Astrocyte (in vitro differentiated cells and primary cell): ENCODE measurements at places on chromosomes 2 and 18.

DNA sequence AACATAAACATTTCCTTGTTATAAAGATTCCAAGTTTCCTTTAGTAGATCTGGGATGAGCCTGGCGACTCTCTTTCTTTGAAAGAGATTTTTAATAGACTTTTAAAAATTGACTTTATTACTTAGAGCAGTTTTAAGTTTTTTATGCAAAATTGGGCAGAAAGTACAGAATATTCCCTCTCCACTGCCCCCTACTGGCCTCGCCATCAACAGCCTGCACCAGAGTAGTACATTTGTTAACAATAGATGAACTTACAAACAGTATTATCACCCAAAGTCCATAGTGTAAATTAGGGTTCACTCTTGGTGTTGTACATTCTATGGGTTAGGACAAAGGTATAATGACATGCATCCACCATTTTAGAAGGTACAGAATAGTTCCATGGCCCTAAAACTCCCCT is 3.9 kb downstream of the MAP3K19 start:
- no peak for DNase-seq

GRCh38 chr2:40450066-40450795 is 1.7 kb downstream of the SLC8A1 start:
- DNase-seq: peak; percentile 56

DNA sequence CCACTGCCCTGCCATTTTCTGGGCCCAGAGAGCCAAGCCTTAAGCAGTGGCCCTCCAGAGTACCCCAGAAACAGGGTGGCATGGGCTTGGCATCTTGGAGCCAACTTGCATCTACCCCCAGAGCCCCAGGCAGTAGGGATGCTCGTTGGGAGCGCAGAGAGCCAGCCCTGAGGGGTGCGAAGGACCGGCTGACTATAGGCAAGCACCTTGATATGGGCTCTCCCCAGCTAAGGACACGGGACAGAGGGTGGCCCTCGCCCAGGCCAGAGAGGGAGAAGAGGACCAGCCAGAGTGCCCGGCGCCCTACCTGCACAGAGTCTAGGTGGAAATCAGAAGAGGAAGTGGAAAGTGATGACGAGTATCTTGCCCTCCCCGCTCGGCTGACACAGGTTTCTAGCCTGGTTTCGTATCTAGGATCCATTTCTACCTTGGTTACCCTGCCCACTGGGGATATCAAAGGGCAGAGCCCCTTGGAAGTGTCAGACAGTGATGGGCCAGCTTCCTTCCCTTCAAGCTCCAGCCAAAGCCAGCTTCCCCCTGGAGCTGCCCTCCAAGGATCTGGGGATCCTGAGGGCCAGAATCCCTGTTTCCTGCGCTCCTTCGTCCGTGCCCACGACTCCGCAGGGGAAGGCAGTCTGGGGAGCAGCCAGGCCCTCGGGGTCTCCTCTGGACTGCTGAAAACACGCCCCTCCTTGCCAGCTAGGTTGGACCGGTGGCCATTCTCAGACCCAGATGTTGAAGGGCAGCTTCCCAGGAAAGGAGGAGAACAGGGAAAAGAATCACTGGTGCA is 16.2 kb downstream of the CEP68 start:
- no peak for DNase-seq

DNA sequence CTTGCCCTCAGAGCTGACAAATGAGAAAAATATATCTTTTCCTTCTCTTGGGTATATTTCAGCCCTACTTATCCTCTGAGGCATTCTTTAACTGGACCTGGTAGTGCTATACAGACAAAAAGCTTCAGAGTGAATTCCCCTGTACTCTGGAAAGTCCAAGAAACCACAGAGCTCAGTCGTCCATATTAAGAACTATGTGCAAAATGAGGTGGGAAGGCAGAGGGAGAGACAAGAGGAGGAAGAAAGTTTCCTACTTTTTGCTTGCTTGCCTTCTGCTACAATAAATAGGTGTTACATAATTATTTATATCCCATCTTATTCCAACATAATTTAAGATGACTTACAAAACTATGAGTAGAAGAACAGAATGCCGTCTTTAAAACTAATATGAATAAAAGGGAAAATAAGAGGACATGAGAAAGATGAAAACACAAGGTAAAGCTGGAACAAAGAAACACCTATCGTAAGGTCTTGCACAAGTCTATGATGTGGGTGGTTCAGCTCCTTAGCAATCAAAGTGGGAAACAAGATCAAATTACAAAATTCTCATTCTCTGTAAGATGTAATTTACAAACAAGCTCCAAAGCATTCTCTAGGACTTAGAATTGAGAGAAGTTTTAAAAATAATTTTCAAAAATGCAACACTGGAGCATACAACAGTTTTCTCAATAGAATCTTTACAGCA is 97.9 kb downstream of the BAZ2B start:
- DNase-seq: peak; percentile 27

DNA sequence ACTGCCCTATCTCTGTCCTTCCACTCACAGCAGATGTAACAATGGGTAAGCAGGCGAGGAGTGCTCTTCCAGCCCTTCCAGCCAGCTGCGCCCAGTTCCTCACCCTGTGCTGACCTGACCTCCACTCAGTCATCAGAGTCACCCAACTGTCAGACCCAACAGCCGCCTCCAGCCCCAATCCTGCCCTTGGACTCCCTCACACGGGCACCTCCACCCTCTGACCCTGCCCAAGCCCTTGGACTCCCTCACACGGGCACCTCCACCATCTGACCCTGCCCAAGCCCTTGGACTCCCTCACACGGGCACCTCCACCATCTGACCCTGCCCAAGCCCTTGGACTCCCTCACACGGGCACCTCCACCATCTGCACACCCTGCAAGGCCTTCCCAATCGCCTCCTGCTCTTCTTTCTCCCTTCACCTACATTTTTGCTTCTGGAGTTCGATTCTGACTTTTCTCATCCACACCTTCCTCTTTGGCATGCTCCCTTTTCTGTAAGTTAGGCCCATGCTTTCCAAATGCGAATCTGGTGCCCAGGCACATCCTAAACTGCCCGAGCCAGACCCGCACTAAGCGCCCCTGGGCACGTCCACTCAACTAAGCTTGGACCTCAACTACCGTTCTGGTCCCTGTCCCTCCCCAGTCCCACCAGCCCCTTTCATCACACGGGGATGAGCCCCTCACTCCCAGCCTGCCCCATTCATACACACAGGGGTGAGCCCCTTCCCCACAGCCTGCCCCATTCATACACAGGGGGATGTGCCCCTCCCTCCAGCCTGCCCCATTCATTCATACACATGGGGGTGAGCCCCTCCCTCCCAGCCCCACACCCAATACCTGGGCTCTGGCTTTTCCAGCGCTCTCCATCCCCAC is 15.9 kb downstream of the EIPR1 start:
- no peak for DNase-seq

- DNase-seq: no peak
Observed at GRCh38 chr2:21328177-21328576, 204.4 kb downstream of the TDRD15 start.

DNA sequence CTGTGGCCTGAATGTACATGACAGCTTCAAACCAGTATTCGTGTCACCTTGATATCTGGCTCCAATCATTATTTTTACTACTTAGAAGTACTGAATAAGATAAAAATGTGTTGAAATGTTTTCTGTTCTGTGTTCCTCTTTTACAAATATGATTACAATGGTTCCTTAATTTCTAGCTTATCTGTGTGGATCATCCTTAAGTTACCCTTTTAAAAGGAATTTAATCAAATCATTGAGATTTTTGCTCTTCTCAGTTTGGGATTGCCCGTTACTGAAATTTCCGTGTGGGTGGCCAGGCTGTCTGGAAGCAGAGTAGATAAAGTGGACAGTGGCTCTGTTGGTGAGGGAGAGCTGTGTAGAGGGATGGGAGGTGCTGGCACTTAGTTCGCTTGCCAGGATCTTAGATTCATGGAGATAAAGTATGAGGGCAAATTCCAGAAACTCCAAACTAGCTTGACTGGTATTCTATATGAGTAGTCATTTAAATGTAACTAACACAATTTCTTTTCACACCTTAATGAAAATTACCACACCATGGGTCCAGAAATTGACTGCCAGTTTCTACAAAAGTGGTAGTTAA is 27.4 kb upstream of the SAG start:
- no peak for DNase-seq

DNA sequence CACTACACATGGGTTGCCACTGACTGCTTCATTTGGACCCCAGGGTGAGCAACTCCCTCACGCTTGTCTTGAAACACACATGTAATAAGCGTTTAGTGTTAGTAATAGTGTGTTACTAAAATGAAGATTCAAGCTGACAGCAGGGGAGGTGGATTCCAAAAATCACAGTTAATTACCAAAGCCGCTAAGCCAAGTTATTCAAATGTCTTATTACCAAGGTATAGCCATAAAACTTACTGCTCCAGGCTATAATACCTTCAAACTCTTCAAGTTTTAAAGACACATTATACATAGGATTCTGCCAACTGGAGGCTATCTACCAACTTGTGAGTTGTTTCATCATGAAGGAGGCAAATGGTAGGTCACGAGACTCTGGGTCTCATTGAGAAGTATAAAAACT is 2.9 kb downstream of the LPIN2 start:
- no peak for DNase-seq

- DNase-seq: no peak
Observed at GRCh38 chr2:74457129-74457548, 1.1 kb upstream of the WBP1 start.

DNA sequence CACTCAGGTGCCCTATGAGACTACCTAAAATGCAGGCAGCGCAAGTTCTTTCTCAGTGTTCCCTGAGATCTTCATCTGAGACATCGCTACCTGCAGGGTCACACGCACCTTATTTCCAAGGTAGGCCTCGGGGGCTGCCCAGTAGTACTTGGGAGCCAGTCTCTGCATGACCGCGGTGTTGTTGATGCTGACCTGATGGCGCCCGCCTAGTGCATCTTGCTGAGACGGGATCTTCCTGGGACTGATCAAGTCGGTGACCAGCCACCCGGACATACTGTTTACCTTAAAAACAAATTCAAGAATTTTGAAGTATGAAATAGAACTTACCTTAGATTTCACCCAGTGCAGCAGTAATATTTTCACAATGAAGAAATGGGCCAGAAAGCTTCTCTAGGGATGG is 80.1 kb downstream of the LAMA1 start:
- DNase-seq: no peak

GRCh38 chr18:13221869-13222855 is 3.6 kb downstream of the LDLRAD4 start:
- peak; percentile 51 for DNase-seq

GRCh38 chr18:28736223-28736622 is 559.3 kb upstream of the CDH2 start:
- no peak for DNase-seq

DNA sequence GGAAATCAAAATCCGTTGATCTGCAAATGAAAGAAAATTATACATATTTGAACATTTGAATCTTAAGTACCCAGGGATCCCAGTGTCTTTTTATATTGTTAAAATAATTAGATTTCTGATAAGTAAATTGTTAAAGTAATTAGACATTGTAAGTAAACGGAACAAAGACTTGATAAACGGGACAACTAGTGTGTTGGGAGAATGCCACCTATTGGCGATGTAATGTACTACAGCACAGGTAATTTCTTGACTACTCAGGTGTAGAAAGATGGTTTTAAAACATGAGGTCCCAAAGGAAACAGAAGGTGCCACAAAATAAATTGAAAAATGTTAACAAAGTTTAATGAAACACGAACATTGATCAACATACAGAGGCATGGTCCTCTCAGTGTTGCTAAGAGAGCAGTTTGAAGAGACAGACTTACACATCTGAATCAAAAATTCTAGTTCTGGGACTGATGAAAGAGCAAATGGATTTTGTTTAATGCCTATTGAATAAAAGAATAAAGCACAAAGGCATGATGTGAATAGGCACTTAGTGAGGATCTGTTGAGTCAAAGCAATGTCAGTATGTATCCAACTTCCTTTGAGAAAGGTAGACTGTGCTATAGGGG is 103.4 kb upstream of the RASGRP3 start:
- peak; percentile 19 for DNase-seq

GRCh38 chr18:1412655-1413322 is 508.1 kb downstream of the ADCYAP1 start:
- no peak for DNase-seq

DNA sequence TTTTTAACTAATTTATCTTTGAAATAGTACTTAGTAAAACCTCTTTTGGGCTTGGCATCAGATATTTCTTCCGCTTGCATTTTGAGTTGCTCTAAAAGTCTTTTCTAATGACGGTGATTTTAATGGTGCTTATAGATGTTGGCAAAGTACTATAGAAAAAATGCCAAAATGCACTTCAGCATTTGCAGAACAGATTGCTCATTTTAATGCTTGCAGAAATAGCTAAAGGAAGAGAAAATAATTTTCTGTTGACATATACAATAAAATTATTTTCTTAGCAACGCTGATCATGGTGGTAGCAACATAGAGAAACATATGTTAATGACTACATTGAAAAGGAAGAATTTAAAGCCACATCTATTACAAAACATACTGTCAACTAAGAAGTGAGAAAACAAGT is 170.7 kb downstream of the STK39 start:
- DNase-seq: no peak

- DNase-seq: no peak
Observed at GRCh38 chr18:9596226-9596625, 18.1 kb downstream of the PPP4R1 start.

GRCh38 chr2:47946593-47946992 is 40.3 kb upstream of the FBXO11 start:
- no peak for DNase-seq

DNA sequence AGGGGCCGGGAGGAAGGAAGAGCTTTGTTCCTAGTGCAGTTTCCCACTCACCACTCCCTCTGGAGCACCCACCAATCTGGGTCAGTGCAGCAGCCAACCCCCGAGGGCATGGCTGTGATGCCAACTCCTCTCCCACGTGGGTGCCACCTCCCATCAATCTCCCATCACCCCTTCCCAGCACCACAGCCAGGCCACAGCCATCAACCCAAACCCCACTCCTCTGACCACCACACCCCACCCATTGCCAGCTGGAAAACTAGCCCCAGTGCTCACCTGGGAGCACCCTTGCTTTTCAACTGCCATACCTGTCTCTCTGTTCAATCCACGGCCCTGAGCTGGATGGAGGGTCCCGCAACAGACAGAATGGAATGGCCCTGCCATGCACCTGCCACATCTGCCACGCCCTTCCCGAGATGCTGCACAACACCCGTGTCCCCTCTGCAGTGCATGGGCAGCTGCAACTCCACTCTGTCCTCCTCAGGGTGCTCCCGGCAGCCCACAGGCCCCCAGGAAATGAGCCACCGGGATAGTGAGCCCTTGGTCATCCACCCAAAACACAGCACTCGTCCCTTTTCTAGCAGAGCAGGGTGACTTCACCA is 112.4 kb upstream of the ID2 start:
- no peak for DNase-seq

DNA sequence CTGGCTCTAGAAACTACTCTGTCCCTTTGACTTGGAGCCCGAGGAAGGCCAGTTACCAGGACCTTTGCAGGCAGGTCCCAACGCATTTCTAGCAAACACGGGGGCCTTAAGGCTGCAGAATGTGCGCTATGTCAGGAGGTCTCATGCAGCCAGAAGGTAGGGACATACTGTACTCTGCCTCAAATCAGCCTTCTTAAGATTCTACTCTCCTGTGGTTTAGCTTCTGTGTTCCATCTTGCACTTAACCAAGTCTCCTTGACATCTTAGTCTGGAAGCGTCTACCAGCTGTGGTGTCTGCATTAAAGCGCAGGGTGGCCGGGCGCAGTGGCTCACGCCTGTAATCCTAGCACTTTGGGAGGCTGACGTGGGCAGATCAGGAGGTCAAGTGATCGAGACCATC is 65.5 kb downstream of the STEAP3 start:
- DNase-seq: peak; percentile 25
